ENCODE measurements at places on chromosomes 1 and 21. TPM values are rescaled to one million over a fixed set of nuclear protein-coding genes. Genes with fewer than 3 reads are reported as not detected.

CD46 gene
- 154 TPM for polyA plus RNA-seq

TRIM67 gene
- polyA plus RNA-seq, result not detected

ANGEL2 gene
- polyA plus RNA-seq, result 8.2 TPM

KCNA3 gene
- polyA plus RNA-seq, result 0.06 TPM

URB2 gene
- polyA plus RNA-seq, result 3.2 TPM

TMEM200B gene
- 3.9 TPM for polyA plus RNA-seq

CCDC181 gene
- not detected for polyA plus RNA-seq

BMP8B gene
- 0.36 TPM for polyA plus RNA-seq

NPHP4 gene
- 4.4 TPM for polyA plus RNA-seq

GUCA2A gene
- not detected for polyA plus RNA-seq

EFNA3 gene
- 16.3 TPM for polyA plus RNA-seq

TMEM167B gene
- polyA plus RNA-seq, result 14.7 TPM

ZBED6 gene
- 0.86 TPM for polyA plus RNA-seq

PSRC1 gene
- polyA plus RNA-seq, result 10.4 TPM

TRIM46 gene
- polyA plus RNA-seq, result 0.19 TPM

NOS1AP gene
- 0.98 TPM for polyA plus RNA-seq

ERRFI1 gene
- polyA plus RNA-seq, result 18.2 TPM

REN gene
- 0.18 TPM for polyA plus RNA-seq

LDLRAD1 gene
- polyA plus RNA-seq, result 0.31 TPM

AVPR1B gene
- polyA plus RNA-seq, result not detected

HOOK1 gene
- 9.2 TPM for polyA plus RNA-seq

TEX38 gene
- not detected for polyA plus RNA-seq

ANGPTL1 gene
- 17.5 TPM for polyA plus RNA-seq

RNF187 gene
- polyA plus RNA-seq, result 38.0 TPM
